ENCODE measurements at places on chromosomes 12 and 14.

GRCh38 chr12:10069976-10070375 lies 28.8 kb downstream of the CLEC1A start:
- no peak for DNase-seq

DNA sequence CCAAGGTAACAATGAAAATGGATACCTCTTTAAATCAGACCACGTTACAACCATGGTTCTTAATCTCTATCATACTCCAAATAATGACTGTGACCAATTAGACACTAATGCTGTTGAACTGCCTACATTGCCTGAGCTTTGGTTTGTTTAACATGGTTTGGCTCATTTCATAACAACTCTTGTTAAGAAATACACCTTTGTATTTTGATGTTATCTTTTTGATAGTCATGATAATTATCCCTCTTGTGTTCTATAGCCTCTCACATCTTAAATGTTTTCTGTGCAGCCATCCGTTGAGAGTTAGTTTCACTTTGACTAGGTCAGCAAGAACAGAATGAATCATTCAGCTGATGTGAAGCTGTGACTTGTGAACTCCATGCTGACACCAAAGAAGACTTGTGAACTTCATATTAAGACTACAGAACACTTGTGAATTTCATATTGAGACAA lies 75.5 kb upstream of the RERGL start:
- DNase-seq = peak; percentile 0

DNA sequence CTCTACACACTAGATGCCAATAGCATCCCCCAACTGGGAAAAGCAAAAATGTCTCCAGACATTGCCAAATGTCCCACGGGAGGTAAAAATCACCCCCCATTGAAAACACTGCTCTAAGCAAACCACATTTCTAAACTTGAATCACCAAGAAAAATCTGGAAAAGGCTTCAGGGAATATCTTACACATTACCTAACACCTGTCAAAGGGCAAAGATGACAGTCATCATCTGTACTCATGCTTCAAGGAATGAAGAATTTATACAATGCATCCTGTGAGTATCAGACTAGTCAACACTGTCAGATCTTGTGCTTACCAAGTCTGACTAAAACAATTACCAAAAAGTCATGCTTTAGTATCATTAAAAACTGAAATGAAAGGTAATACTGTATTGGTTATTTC lies 161.6 kb upstream of the SOX5 start:
- DNase-seq = no peak

- DNase-seq = no peak
Observed at GRCh38 chr14:60215127-60215444, 33.9 kb upstream of the PPM1A start.

DNA sequence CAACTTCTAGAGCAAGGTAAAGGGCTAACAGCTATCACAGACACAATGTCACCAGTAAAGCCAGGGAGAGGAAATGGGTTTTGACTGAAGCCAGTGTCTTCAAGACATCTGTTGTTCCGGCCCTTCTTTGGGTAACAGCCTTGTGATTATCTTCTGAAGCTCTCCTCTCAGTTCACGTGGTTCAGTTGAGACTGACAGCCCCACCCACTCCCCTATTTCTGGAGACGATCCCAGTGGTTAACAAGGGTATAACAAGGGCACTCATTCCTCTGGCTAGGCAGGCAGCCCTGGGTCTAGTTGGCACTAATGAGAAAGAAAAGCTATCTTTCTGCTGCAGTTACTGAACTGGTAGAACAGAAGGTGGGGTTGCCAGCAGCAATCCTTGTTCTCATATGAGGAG lies 6.9 kb downstream of the GNPTAB start:
- no peak for DNase-seq

DNA sequence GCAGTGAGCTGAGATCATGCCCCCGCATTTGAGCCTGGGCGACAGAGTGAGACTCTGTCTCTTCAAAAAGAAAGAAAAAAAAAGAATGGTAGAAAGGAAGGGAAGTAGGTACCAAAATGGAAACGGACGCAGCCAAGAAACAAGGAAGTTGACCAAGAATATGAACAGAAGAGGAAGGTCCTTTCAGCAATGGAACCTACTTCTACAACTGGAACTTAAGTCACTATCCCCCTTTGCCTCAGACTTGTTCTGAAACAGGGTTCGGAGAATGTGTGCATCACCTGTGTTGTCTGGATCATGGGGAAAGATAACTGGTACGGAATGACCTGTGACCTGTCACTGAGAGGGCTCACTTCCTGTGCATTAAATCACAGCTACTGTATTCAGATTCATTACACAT lies 43.9 kb upstream of the RNASE1 start:
- no peak for DNase-seq

DNA sequence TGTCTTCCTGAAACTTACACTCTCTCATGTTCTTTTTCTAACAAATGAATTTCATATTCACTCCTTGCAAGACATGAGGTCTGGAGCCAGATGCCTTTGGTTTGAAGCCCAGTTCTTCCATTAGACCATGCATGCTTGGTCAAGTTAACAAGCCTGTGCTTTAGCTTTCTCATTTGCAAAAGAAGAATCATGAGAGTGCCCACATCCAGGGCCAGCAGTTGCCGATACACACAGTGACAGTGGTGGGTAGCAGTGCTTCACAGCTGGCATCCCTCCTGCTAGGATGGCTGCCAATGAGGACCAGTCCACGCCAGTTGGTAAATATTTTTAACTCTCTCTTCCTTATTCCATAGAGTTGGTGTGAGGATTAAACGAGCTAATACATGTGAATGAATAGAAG lies 163.1 kb downstream of the PHLDA1 start:
- DNase-seq = no peak

GRCh38 chr12:93751864-93752610 lies 74.9 kb downstream of the CRADD start:
- no peak for DNase-seq

DNA sequence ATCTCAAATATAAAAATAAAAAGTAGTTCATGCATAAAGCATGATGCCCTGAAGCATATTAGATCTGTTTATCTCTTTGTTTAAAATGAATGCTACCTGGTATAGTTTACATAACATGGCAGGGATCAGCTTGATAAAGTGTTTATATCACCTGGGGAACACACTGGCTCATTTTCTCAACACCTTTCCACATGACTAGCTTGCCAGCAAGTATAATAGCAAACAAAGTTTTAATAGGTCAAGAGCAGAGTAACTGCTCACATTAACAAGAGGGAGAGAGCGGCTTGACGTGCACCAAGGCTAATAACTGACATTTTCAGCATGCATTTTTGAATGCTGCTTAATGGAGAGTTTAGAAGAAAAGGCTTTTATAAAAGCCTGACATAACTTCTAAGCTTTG lies 246.4 kb downstream of the EGLN3 start:
- DNase-seq = no peak

DNA sequence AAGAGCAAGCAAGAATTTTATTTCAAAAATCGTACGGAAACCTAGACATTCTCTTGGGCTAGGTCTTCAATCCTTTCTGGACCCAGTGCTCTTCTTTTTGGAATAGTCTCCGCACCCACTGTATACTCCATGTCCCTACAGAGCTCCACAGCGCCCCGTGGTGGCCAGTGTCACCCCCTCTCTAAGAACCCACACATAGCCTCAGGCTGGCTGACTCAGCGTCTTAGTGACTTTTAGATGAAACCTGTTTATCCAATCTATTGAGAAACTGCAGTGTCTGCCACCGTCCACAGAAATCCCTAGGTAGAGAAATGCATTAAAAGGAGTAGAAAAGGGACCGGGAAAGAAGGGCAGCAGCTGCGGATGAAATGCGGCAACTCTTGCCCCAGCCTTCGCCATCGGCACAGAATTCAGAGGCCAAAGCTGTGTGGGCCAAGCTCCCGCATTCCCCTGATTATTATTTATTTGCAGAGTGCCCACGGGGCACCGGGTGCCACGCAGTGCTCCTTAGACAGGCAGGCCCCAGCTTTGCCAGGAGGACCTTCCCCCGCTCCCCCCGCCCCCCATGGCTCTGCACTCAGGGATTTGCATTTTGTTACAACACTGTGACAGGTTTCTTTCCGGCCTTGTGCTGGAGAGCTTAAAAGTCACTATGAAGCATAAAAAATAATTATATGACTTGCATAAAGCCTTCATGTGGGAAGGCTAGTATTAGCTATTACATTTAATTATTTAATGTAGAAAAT lies 170.1 kb upstream of the FKBP4 start:
- DNase-seq = no peak

DNA sequence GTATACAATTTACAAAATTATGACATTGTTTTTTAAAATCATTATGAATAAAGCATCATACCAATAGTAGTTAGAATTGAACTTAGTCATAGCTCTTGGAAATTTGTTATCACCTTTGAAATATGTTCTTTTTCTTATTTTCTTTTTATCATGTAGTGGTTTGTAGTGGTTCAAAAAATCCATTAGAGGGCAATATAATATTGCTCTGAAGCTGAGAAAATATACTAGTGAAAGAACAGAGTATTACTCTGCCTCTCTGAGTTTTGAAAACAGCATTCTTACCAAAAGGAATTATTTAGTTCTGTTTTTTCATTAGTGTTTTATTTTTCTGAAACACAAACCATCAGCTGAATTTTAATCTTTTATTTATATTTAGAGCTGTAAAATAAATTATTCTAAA lies 76.2 kb downstream of the PDZRN4 start:
- no peak for DNase-seq

DNA sequence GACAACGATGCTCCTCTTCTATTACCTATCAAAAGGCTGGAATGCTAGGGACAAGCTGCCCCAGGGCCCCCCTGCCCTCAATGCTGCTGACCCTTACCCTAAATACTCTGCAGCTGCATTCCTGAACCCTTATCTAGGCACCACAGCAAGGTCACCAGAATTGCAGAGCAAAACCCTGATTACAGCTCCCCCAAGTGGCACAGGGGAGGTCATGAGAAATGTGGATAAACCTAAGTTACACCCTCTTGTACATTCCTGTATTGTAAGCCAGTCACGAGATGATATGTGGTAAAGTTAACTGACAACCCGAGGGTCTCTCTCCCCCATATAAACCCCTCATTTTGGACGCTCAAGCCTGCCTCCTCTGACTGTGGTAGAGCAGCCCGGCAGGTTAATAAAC lies 411.8 kb upstream of the STXBP6 start:
- DNase-seq = no peak

GRCh38 chr12:8127138-8127537 lies 3.7 kb downstream of the CLEC4A start:
- DNase-seq = no peak

- no peak for DNase-seq
Observed at GRCh38 chr14:69972755-69973154, 93.5 kb downstream of the SMOC1 start.

DNA sequence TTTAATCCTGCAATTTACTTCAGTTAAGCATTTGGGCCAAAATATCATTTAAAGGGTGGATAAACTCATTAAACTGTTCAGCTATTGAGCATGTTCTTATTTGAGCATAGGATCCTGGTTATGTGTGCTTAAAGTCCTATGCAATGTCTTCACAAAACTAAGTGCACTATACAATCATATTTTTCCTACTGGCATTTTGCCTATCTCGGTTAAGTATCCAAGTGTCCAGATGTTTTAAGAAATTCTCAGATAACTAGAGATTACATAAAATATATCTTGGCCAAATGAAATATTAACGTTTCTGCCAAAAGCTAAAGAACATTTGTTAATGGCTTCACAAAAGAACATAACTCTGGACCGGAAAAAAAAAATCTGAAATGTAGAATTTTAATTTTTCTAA lies 250.8 kb upstream of the LRFN5 start:
- DNase-seq = peak; percentile 56

- peak; percentile 94 for DNase-seq
Observed at GRCh38 chr12:110141389-110141788, 17.2 kb downstream of the IFT81 start.

DNA sequence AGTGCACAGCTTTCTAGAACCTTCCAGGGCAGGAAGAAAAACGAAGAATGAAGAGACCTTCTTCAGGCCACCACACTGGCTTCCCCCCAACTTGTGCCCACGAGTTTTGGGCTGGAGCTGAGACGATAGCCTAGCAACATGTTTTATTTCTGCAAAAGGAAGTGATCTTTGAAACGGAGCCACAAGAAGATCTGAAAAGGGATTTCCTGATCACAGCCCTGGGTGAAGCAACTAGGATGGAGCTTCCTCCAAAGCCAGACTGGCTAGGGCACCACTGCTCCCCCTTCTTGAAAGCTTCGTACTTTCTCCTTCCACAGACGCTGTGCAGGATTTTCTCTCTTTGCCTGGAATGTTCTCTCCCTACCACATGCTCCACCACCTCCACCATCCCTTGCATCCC lies 418.3 kb downstream of the MED13L start:
- DNase-seq = no peak

- no peak for DNase-seq
Observed at GRCh38 chr14:95043314-95043713, 114.0 kb downstream of the DICER1 start.

DNA sequence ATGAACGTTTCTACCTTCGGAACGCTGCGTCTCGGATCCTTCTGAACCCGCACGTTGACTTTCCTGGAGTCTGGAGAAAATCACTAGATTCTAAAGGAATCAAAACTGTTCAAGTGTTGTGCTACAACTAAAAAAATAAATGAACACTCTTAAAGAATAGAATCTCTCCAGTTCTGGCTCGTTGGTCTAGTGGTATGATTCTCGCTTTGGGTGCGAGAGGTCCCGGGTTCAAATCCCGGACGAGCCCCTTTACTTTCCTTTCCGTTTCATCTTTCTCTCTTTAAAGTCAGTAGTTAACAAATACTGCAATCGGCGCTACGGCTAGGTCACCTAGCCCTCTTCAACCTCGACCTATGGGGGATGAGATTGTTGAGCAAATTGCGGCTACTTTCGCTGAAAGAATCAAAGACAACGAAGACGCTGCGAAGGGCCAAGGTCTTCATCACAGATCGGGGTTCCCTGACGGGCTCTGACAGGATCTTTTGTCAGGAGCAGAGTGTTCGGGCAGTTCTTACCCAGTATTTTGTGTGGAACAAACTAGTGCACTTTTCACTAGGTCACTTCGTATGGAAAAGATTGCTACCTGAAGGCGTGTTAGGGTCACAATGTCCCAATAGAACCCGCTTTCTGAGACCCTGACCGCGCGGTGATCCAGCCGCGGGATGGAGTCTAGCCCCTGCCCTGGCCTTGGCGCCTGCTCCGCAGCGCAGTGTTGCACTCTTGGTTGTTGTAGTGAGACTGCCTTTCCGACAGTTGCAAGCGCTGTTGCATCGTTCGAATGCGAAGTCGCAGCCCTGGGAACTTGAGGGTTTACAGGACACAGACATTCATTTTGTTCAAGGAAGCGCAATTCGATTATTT lies 8.4 kb downstream of the OR6S1 start:
- DNase-seq = peak; percentile 11

- no peak for DNase-seq
Observed at GRCh38 chr14:37591941-37592481, 3.0 kb downstream of the FOXA1 start.

DNA sequence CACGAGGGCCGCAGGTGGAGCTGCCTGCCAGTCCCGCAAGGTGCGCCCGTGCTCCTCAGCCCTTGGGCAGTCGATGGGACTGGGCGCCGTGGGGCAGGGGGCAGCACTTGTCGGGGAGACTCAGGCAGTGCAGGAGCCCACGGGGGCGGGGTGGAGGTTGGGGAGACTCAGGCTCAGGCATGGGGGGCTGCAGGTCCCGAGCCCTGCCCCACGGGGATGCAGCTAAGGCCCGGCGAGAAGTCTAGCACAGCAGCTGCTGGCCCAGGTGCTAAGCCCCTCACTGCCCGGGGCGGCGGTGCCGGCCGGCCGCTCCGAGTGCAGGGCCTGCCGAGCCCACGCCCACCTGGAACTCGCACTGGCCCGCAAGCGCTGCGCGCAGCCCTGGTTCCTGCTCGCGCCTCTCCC lies 39.2 kb upstream of the P2RX7 start:
- DNase-seq = no peak

GRCh38 chr14:61514927-61515326 lies 180.4 kb upstream of the HIF1A start:
- no peak for DNase-seq

GRCh38 chr12:85036234-85036707 lies at the start of the genes LRRIQ1 and TSPAN19:
Gene LRRIQ1 (plus strand): TSS chr12:85036351. CDS start chr12:85038177, 1,826 bp downstream.
Gene TSPAN19 (minus strand): TSS chr12:85036277. CDS start chr12:85029946, 6,331 bp downstream.
- DNase-seq = peak; percentile 65

All from skin of body (tissue), 3 donors.